ENCODE measurements at places on chromosomes 7 and 10.

DNA sequence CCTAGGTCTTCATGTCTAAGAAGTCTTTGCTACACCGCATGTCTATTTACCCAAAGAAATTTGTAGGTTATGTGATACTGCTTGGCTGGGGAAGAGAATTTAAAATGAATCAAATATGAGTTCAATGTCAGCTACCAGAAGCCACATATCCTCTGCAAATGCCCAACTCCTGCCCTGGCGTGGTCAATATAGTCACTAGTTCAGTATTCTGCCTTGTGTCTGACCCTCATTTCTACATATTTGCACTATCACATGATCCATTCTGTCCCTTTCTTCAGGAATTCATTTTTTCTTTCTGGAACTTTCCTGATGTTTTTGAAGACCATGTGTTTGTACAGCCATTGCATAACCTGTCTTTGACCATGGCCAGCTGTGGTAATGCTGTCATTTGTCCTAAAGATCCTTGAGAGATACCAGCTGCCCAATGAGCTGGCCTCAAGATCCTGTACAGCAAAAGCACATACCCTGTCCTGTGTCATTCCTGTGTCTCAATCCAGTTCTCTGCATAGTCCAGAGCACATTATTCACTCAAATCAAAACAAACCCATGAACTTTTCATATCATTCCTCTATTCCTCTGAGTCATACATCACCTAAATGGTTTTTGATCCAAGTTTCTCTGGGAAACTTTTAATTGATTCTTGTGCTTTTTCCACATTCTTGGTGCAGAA lies 524.5 kb downstream of the PARD3 start:
- no peak for DNase-seq

GRCh38 chr10:69872323-69872722 lies 70.6 kb downstream of the COL13A1 start:
- DNase-seq: no peak

GRCh38 chr10:132136097-132136521 lies 50.6 kb upstream of the DPYSL4 start:
- no peak for DNase-seq

GRCh38 chr7:151599401-151600227 lies 79.9 kb upstream of the RHEB start:
- no peak for DNase-seq

GRCh38 chr10:71077796-71078453 lies 134.4 kb upstream of the UNC5B start:
- DNase-seq: no peak

- no peak for DNase-seq
Observed at GRCh38 chr10:112831859-112832258, 118.2 kb upstream of the TCF7L2 start.

DNA sequence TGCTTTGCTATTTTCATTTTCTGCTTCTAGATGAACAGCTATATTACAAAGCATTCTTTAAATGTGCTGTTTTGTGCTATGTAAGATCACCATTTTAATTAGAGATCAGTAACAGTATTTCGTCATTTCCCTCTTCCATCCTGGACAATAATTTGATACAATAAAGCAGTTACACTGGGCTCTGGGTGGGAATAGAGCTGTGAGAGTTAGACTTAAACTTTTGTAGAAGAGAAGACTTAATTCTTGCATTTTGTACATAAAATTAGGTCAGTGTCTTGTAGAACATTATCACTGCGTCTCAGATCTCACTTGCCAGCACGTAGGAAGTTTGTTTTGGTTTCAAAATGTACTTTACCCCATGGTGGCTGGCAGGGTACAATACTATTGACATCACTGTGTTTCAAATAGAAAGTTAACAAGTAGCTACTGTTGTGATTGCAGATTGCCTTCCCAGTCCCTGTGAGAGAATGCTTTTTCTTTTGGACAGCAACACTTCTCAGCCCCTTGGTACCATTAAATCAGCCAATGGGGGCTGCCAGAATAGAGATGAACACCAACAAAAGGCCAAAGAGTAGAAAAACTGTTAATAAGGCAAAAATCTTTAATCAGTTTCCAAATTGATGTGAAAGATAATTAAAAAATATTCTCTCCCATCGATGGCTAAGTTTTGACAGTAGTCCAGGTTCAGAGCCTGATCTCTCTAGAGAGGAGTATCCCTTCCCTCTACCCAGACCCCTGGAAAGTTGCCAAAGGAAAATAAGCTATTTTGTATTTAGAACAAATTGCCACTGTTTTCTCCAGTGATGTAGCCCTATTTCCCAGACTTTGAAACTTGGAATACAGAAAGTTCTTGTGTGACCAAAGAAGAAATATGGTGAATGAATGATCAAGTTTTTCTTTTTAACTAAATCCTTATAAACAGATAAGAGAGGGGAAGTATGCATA lies 35.1 kb downstream of the SMNDC1 start:
- peak; percentile 68 for DNase-seq

GRCh38 chr7:128891942-128892269 lies 18.6 kb downstream of the KCP start:
- DNase-seq: no peak

- peak; percentile 2 for DNase-seq
Observed at GRCh38 chr7:38070718-38071117, 107.3 kb upstream of the STARD3NL start.

- DNase-seq: no peak
Observed at GRCh38 chr10:1677307-1677939, 59.9 kb downstream of the ADARB2 start.

- no peak for DNase-seq
Observed at GRCh38 chr7:33881316-33881715, 24.0 kb upstream of the BMPER start.

DNA sequence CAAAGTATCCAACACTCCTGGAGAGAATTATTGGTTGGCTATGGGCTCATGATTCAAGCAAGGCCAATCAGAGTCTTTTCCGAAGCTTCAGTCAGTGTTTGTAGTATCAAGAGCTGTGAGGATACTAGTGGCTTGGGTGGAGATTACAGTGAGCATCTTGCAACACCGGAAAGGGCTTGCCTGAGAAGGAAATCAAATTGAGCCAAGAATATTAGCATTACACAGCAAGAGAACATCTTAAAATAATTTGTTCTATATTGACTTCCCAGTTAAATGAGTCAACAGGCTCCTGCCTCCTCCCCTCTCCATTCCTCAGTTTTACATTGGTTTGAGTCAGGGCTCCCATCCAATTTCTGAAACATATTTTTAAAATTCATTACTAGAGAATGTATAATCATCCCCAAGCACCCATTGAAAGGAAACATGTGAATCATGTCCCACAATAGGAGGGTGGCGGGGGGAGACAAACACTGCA lies 127.4 kb downstream of the ELAPOR2 start:
- no peak for DNase-seq

DNA sequence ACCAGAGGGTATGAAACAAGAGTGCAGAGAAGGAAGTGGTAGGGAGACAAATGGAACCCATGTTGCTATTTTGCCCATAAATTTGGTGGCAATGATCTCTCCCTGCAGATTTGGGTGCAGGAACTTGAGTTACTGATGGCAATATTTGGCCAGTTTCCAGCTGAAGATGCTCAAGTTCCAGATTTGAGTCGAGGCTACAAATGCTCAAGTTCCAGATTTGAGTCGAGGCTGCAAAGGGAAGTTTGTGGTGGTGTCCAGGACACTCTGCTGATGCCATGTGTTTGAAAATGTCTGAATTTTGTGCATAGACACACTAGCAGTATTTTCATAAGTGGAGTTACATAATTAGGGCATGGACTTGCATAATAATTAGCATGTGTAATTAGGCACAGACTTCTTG lies 40.8 kb downstream of the TBXAS1 start:
- DNase-seq: peak; percentile 61

DNA sequence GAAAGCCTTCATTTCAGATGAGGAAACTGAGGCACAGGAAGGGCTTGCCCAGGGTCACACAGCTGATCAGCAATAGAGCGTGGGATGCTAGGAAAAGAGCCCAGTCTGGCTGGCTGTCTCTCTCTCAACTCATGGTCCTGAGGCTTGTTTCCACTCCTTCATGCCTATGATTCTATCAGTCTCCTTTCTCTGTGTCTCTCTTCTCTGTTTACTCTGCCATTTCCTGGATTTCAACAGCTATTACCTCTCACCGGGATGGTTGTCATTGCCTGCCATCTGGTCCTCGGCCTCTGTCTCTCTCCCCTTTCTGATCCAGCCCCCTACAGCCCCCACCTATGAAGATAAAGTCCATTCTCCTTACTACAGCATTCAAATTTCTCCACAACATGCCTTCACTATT lies 93.3 kb upstream of the AGBL3 start:
- DNase-seq: no peak

- no peak for DNase-seq
Observed at GRCh38 chr7:77254429-77254828, 54.8 kb upstream of the FGL2 start.

GRCh38 chr10:13441476-13441875 lies 87.3 kb downstream of the BEND7 start:
- no peak for DNase-seq

- DNase-seq: no peak
Observed at GRCh38 chr10:49632406-49633317, 18.8 kb downstream of the CHAT start.

- no peak for DNase-seq
Observed at GRCh38 chr10:33695536-33695935, 361.1 kb upstream of the NRP1 start.

DNA sequence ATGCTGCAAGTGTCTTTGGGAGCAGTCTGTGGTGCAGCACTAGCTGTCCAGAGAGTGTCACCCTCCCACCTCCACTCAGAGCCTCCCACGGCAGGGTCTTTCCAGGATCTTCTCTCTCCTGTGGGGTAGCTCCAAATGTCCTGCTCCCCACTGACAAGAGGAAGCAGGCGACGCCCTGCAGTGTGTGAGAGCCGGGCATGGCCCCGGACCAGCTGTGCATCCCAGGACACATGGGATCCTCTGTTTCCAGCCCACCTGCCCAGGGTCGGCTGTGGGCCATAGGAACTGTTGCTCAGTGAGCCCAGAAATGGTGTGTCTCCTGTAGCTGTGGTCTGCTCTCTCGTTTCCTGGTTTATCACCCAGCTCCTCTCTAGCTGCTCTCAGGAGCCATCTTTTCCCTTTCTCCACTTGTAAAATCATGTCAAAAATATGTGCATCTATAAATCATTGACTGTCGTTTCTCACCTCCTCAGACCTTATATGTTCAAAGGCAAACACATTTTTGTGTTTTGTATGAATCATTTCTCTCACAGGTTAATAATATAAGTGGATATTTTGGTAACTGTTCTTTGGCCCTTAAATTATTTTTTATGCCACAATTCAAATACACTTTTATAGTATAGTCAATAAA lies 74.9 kb downstream of the VWC2 start:
- DNase-seq: no peak

DNA sequence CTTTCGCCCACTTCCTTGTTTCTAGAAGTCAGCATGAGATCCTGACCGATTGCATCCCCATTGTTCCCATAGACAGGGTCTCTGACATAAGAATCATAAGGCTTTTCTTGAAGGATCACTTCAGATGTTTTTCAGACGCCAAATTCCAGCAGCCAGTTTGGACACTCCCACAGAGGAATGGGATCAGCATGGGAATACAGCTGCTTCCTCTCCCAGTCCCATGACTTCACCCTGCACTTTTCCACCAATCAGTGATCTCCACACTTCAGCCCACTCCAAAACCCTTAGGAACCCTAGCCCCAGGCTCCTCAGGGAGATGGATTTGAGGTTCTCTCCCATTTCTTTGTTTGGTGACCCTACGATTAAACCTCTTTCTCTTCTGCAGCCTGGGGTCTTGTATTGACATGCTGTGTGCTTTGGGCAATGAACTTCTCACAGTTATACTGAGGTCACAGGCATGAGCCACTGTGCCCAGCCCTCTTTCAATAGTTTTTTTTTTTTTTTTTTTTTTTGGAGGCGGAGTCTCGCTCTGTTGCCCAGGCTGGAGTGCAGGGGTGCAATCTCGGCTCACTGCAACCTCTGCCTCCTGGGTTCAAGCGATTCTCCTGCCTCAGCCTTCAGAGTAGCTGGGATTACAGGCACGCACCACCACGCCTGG lies 52.8 kb upstream of the CHST3 start:
- no peak for DNase-seq

Data from inflammatory macrophage treated with lipopolysaccharide for 1 hour (primary cell).